Fibroblast of skin of abdomen (primary cell): ENCODE measurements at places on chromosomes 4 and X.

DNA sequence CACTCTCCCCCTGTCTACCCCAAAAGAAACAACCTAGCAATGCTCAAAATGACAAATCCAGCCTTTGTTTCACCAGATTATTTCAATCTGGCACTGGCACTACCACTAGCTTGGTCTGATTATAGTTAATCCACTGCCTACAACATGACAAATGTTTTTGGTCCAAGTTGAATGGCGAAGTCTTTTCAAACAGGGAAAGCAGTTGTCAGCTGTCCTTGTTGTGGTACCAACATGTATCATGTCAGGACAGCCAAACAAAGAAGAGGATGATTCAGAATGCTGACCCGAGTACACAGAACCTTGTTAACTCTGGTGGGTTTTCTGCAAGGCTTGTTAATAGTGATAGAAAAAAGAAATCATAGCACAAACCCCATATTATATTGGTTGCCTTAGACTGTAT, 160.8 kb upstream of the ANK2 start:
- no peak for DNase-seq

- no peak for DNase-seq
Measured at GRCh38 chr4:181701214-181701613, 542.0 kb upstream of the TENM3 start.

GRCh38 chrX:144379156-144379555, 495.3 kb downstream of the UBE2NL start:
- DNase-seq = no peak

DNA sequence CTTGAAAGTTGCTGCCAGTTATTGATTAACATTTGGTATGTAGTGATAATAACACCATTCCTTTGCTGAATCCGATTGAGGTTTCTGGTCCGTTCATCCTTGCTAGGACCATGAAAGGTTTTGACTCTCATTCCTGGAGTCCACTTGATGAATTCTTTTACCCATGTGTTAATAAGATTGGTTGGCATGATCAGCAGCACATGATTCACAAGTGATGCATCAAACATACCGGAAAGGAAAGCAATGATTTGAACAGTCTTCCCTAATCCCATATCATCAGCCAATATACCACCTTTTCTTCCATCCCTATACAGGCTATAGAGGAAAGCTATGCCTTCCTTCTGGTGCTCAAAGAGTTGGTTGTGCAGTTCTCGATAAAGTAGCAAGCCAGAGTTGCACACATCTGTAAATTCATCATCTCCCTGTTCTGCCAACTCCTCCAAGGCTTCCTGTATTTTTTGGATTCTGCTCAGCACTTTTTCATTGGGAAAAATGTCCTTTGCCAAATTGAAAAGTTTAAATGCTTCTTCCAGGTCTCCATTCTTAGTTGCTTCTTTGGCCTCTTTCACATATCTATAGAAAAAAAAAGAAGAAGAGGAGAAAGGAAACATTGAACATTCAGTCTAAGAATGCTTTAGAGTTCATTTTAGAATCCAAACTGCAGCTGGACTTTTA, 26.7 kb downstream of the PIN4 start:
- DNase-seq = peak; percentile 0

DNA sequence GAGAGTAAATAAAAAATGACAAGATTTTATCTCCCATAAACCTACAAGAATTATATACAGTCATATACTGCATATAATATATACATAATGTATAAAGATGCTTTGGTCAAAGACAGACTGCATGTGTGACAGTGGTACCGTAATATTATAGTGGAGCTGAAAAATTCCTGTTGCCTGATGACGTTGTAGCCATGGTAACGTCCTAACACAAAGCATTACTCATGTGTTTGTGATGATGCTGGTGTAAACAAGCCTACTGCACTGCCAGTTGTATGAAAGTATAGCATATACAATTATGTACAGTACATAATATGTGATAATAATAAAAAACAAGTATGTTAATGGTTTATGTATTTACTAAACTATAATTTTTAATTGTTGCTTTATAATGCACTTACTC, 245.2 kb upstream of the CENPE start:
- no peak for DNase-seq

DNA sequence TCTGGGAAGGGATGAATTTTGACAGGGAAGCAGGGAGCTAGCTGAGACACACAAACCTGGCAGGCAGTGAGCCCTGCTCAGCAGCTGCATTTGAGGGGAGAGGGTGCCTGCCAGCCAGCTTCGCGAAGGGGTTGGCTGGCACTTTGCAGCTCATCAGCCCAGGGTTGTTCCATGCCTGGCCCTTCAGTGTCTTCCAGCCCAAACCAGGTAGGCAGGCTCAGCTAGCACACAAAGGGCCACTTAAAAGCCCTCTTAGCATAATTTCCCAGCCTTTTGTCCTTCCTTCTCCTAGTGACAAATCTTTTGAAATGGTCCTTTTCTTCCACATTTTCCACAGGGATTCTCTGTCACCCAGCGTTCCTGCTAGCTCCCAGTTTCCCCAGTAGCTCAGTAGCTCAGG, 4.3 kb upstream of the FRMPD3 start:
- DNase-seq = no peak

- no peak for DNase-seq
Measured at GRCh38 chr4:129335276-129335675, 239.3 kb downstream of the C4orf33 start.

DNA sequence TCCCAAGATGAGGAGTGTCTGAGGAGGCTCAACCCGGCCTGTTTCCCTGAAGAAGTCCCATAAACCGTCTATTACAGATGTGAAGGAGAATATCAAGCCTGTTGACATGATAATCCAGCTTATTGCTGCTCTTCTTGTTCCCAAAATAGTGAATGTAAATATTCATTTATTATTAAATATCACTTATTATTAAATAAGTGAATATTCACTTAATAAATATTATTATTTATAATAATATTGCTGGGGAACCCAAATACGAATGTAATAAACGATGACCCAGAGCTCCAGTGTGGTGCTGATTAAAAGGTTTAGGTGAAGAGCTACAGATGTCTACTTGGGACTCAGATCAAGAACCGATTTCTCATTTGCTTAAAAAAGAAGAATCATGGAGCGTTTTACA, 23.8 kb upstream of the SORBS2 start:
- DNase-seq = no peak

DNA sequence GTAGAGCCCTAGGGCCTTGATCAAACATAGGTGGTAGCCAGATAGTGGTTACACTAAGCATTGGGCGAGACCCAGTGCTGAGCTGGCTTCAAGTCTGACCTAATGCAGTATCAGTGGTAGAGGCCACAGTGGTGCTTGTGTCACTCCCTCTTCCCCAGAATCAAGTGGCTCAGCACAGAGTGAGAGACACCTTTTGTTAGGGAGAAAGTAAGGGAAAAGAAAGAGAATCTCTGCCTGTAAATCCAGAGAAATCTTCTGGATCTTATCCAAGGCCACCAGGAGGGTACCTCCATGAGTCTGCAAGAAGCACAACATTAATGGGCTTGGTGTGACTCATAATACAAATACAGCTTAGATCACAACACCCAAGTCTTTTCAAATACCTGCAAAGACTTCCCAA, 117.7 kb upstream of the SLC6A14 start:
- DNase-seq = no peak
